ENCODE measurements at places on chromosomes 3 and 15.

DNA sequence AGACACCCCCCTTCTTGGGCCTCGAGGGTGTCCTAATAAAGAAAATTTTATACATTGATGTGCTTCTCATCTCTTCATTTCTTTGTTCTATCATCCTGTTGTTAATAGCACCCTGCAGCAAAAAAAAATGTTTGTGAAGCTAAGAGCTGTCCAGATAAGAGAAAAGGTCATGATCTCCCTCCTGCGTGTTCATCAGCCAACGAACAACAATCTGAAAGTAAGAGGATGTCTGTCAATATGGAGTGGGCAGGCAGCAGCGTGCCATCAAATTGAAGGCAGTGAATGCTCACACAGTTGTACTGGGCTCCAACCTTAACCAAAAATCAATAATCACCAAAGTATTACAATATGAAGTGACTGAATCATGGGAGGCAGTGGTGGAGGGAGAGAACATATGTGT, 418.6 kb upstream of the ONECUT1 start:
- no peak for DNase-seq

- no peak for DNase-seq
Measured at GRCh38 chr15:65332391-65333147, 28.1 kb downstream of the RNU5B-1 start.

DNA sequence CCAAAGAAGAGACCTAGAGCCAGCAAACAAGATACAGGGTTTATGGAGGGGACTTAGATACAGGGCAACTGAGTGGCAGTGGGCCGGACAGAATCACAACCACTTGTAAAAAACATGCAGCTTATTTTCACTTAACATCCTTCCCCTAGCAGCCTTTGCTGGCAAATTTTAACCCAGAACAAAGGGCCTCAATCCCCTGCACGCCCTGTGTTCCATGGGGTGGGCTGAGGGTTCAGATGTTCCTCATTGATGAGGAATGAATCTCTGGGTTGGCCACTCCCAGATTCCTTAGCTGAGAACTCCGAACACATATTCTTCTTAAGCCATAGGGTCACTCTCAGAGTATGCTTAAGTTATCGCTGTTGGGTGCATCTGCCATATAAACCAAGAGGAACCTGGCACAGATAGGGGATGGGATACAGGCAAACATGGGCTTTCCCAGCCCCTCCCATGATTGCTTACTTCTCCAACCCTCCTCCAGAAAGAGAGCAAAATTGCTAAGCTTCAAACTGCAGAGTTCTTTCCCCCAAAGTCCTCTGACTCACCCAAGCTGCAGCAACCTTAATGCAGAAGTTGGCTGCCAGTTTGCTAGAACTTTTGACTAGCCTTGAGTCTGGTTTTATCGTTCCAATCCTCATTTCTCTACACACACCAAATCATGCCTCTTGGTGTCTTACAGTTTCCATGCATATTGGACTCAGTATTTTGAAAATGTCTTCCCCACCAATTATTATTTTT, 146.9 kb downstream of the CD47 start:
- no peak for DNase-seq

DNA sequence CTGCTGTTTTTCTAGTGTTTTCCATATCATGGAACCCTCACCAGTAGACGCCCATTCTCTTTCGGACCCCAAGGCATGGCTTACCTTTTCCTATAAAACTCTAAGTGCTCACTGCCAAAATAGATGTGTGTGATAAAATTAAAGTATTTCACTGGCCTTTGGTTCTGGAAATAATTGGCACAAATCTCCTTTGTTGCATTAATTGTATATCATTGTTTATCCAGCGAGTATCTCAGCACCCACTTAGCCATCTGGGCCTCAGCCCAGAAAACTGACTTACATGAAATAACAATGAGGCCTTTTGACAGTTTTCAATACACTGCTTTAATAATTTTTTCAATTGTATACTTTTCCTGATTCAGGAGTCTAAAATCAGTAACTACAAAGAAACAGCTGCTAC, 105.1 kb downstream of the MECOM start:
- DNase-seq = no peak

GRCh38 chr3:157416347-157417087, 20.1 kb upstream of the PTX3 start:
- no peak for DNase-seq

GRCh38 chr3:8507496-8507895, 5.9 kb downstream of the LMCD1 start:
- DNase-seq = no peak

DNA sequence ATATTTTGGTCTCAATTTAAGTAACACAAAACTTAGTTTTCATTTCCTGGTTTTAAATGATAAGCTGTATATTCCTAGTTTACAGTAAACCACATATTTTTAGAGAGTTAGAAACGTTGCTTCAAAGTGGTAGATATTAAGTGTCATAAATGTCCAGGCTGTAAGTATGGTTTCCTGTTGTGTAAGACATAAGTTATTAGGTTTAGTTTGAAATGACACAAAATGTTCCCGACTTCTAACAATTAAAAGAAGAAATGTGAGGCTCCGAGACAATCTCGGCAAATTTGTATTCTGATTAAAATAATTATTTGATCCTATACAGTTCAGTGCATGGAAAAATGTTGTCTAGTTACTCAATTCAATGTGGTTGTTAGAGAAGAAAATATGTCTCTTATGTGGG, 387.3 kb downstream of the EPHA3 start:
- no peak for DNase-seq

DNA sequence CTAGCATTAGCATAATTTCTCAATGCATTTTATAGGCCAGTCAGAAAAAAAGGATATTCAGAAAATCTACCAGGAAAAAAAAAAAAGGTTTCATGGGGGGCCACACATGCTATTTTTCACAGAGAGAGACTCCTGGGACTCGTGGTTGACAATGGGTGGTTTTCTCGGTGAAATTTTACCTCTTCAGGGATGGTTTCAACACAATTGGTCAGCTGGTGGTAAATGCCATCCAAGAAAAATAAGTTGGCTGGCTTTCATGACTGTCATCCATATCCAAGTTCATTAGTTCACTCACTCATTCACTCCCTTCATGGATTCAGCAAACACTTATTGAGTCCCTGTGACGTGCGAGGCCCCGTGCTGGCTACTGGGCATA, 217.3 kb downstream of the SHQ1 start:
- DNase-seq = no peak

GRCh38 chr3:197350446-197350845, 52.0 kb upstream of the DLG1 start:
- no peak for DNase-seq

DNA sequence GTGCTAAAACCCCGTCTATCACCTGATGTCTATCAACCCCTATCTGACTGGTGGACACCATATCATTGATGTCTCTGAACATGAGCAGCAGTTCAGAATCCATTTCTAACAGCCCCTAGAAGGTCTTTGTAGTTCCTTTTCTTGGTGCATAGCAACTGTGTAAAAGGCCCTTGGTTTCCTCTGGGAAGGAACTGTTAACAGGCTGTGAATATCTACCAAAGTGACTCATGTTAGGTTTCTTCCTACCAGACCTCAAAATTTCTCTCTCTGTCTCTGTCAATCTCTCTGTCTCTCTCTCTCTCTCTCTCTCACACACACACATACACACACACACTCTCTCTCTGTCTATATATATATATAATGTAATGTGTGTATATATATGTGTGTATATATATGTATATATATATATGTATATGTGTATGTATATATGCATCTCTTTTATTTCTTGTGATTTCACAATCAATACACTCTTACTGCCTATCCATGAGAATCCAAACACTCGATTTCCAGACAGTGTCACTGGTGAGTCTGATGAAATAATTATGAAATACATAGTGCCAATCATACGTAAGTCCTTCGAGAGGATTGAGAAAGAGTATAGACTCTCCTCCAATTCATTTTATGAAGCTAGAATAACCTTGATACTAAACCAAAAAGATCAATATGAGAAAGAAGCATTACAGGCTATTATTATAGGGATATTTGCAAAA, 335.9 kb upstream of the SLCO3A1 start:
- DNase-seq = no peak

GRCh38 chr15:45784656-45785055, 149.8 kb downstream of the SQOR start:
- no peak for DNase-seq

DNA sequence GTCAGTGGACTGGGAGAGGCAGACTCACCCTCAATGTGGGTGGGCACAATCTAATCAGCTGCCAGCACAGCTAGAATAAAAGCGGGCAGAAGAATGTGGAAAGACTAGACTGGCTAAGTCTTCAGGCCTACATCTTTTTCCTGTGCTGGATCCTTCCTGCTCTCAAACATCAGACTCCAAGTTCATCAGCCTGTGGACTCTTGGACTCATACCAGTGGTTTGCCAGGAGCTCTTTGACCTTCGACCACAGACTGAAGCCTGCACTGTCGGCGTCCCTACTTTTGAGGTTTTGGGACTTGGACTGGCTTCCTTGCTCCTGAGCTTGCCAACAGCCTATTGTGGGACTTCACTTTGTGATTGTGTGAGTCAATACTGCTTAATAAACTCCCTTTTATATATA, 68.0 kb downstream of the CNTN3 start:
- no peak for DNase-seq

- DNase-seq = no peak
Measured at GRCh38 chr3:3170998-3171397, 8.5 kb downstream of the CRBN start.

GRCh38 chr3:78116874-78117273, 1077.0 kb downstream of the ROBO2 start:
- DNase-seq = no peak

- DNase-seq = no peak
Measured at GRCh38 chr15:86229936-86230335, 150.3 kb downstream of the AGBL1 start.

GRCh38 chr3:70539908-70540307, 227.5 kb upstream of the MDFIC2 start:
- no peak for DNase-seq

GRCh38 chr3:134308350-134308891, 57.8 kb upstream of the RYK start:
- peak; percentile 42 for DNase-seq

- DNase-seq = no peak
Measured at GRCh38 chr3:155595371-155595770, 149.5 kb downstream of the PLCH1 start.

DNA sequence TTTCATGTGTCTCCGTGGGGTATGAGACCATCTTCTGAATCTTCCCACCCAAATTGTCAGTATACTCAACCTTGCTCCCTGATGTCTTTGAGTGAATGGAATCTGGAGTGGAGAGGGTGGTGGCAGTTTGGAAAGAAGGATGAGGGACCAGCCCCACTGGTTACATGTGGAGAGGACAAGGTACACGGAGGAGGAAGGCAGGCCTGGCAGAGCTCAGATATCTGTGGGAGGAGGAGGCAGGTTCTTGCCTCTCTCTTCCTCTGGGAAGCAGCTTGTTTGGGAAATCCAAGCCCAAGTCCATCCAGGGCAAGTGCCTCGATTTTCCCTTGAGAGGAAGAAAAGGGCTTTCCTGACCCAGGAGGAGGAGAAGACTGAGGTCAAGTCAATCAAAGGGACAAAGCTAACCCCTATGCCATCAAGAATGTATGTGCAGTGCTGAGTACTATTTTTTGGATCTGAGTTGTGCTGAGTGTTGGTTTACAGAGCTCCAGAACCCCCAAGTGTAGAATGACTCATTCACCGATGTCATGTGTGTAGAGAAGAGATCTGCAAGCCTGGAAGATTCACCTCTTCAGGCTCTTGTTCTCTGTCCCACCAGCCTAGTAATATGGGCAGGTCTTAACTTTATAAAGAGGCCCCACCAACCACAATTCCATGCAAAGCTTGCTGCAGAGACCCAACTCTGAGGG, 19.8 kb upstream of the LOXL1 start:
- no peak for DNase-seq

- DNase-seq = no peak
Measured at GRCh38 chr3:140595295-140595694, 82.6 kb upstream of the TRIM42 start.

GRCh38 chr3:50237754-50238548, 1.9 kb downstream of the GNAI2 start:
- DNase-seq = peak; percentile 70

- DNase-seq = no peak
Measured at GRCh38 chr15:29937956-29938355, 115.7 kb upstream of the TJP1 start.

DNA sequence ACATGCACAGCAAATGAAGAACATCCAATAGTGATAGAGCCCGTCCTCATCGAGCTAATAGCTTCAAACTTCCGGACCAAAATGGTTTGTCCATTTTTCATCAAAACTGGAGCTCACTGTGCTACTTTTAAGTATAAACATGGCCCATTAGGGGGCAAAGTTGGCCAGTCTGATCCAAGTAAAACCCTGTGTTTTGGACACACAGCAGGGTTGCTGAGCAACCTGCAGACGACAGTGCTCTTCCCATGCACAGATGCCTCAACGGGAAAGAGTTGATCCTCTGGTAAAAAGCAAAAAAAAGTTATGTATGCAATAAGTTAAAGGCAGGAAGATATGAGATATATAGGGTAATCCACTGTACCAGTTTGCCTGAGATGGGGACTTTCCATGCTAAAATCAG, 244.0 kb upstream of the THBS1 start:
- DNase-seq = no peak

DNA sequence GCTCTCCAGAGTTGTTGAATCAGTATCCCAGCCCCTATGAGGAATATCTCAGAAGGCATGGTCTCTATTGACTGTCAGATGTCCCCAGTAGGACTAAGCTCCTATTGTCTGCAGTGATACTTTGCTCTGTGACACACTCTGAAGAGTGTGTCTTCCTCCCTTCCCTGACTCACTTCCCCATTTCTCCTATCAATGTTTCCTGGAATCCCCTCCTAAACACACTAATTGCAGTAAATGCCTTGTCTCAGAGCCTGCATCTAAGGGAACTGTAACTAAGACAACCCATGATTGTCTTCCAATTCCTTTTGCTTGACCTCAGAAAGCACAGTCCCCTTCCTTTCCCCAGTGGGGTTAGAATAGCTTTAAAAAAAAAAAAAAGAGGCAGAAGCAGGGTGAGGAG, 397.3 kb upstream of the PROK2 start:
- no peak for DNase-seq

- no peak for DNase-seq
Measured at GRCh38 chr3:134608771-134609435, 41.9 kb downstream of the KY start.

GRCh38 chr3:132417695-132418411, 551 bp downstream of the DNAJC13 start:
- no peak for DNase-seq

GRCh38 chr15:67501836-67502461, 19.0 kb upstream of the C15orf61 start:
- no peak for DNase-seq

DNA sequence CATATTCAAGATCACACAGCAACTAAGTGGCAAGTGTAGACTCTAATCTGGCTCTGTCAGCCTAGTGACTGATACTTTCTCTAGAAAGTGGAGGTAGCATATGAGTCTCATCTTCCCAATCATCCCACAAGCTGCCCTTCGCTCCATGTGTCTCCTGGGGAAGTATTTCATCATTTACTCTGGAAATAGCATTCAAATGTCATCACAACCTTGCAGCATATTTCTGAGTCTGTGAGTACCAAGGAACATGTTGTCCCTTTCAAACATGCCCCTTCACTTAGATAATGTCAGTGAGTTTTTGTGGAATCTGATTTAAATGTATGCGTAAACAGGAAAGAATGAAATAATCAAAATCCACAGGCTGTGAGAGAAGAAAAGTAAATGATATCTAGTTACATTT, 322.9 kb downstream of the SLC9A9 start:
- no peak for DNase-seq
